ENCODE measurements at places on chromosomes 5 and 9.

- H3K36me3 ChIP-seq: no peaks in the 10 kb centered on the region
- no peaks in the 10 kb centered on the region for H3K27me3 ChIP-seq
- H3K4me3 ChIP-seq: no peak overlapping the region
- no peaks in the 10 kb centered on the region for H3K4me1 ChIP-seq
- no peak overlapping the region for H3K27ac ChIP-seq
Observed at GRCh38 chr5:108579236-108579635, 168.5 kb upstream of the FER start.

DNA sequence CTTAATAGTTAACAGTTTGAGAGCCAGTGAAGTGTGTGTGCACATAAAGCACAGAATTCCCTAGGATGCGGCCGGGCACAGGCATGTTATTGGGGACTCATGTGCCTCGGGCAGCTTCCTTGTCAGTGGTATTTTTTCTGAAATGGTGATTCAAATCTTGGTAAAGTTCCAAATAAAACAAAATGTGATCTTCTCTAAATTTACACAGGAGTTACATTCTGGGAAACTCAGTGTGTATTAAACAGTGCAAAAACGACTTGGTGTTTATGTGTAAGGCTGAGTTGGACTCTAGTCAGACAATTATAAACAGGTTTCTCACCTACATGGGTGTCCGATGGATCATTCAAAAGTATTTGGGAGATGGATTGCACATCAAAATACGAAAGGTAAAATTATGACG is 48.9 kb downstream of the BOD1 start:
- H3K4me3 ChIP-seq: no peak overlapping the region
- no peaks in the 10 kb centered on the region for H3K4me1 ChIP-seq
- no peaks in the 10 kb centered on the region for H3K36me3 ChIP-seq

GRCh38 chr9:118711843-118712242 is 657.4 kb downstream of the BRINP1 start:
- DNase-seq: no peak
- H3K4me1 ChIP-seq: no peaks in the 10 kb centered on the region
- H3K36me3 ChIP-seq: no peaks in the 10 kb centered on the region
- H3K27me3 ChIP-seq: no peaks in the 10 kb centered on the region
- no peak overlapping the region for H3K4me3 ChIP-seq
- H3K27ac ChIP-seq: no peak overlapping the region

DNA sequence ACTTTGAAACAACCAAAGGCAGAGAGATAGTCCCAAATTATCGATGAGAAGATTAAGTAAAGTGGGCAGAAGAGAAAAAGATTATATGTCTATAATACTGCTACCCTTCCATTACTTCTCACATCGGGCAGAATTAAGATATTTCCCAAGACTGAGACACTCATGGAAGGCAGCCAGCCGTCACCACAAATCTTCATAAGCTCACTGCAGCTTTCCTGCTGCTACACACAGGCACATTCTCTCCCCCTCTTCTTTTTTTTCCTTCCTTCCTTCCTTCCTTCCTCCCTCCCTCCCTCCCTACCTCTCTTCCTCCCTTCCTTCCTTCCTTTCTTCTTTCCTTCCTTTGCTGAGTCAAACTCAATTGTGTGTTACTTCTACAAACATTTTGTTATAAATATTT is 58.7 kb upstream of the SPATA31C2 start:
- no peaks in the 10 kb centered on the region for H3K27me3 ChIP-seq
- no peaks in the 10 kb centered on the region for H3K4me1 ChIP-seq
- no peak overlapping the region for H3K4me3 ChIP-seq
- H3K36me3 ChIP-seq: no peaks in the 10 kb centered on the region

DNA sequence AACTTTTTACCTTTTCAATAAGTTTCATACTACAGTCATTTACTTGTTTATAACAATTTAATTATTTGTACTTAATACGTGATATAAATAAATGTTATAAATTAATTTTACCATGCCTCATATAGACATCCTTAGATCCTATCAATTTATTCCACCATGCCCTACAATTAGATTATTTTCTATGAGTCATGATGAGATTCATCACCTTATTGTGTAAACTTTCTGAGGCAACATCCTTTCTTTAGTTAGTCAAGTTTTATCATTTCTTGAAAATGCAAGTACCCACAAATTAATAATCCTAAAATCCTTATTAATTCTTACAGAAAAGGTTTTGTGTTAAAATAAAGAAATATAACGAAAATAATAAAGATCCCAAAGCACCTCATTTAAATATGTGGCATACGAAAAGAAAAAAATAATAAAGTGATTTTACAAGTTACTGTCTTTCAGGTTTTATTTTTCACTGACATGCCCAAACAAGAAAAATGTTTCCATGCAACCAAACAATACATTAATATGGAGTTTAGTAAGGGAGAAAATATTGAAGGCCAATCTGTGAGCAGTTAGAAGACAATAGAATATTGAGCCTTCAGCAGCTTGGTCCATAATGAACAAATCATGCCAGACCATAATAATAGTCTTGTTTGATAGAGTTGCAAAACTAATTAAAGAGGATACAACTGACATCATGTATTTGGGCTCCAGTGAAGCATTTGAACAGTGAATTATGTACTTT is 188.7 kb upstream of the MRPS30 start:
- no peaks in the 10 kb centered on the region for H3K36me3 ChIP-seq
- no peak for DNase-seq
- no peak overlapping the region for H3K4me3 ChIP-seq
- H3K27me3 ChIP-seq: no peaks in the 10 kb centered on the region

GRCh38 chr9:127923771-127924170 is 6.8 kb downstream of the PIP5KL1 start:
- peaks cover 43% of the 10 kb centered on the region for H3K27me3 ChIP-seq
- DNase-seq: no peak
- peaks cover 43% of the 10 kb centered on the region for H3K4me1 ChIP-seq
- no peak overlapping the region for H3K27ac ChIP-seq
- no peak overlapping the region for H3K4me3 ChIP-seq
- no peaks in the 10 kb centered on the region for H3K36me3 ChIP-seq

DNA sequence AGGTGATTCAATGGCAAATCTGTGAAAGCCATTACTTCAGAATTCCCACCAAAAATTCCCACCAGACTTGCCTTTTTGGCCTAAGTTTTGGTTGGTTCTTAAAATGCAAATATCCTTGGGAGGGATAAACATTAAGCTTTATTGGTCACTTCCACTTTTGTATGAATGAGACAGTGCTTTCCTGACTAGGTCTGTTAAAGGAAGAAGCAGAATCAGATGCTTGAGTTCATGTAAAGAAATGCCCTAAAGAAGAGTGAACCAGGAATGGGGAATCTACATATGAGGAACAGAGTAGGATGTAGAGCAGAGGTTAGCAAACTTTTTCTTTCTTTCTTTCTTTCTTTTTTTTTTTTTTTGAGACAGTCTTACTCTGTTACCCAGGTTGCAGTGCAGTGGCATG is 129.3 kb downstream of the GCNT1 start:
- no peak overlapping the region for H3K27ac ChIP-seq
- H3K27me3 ChIP-seq: no peaks in the 10 kb centered on the region
- no peaks in the 10 kb centered on the region for H3K4me1 ChIP-seq
- no peak overlapping the region for H3K4me3 ChIP-seq

GRCh38 chr5:65803699-65804391 is 81.8 kb downstream of the NLN start:
- peaks cover 10% of the 10 kb centered on the region for H3K4me1 ChIP-seq
- no peak for DNase-seq
- H3K36me3 ChIP-seq: peaks cover 5% of the 10 kb centered on the region
- no peak overlapping the region for H3K27ac ChIP-seq
- no peak overlapping the region for H3K4me3 ChIP-seq

GRCh38 chr5:81180780-81181460 is 52.2 kb upstream of the CKMT2 start:
- H3K27me3 ChIP-seq: no peaks in the 10 kb centered on the region
- H3K36me3 ChIP-seq: no peaks in the 10 kb centered on the region
- no peaks in the 10 kb centered on the region for H3K4me1 ChIP-seq
- DNase-seq: no peak
- no peak overlapping the region for H3K4me3 ChIP-seq
- no peak overlapping the region for H3K27ac ChIP-seq

DNA sequence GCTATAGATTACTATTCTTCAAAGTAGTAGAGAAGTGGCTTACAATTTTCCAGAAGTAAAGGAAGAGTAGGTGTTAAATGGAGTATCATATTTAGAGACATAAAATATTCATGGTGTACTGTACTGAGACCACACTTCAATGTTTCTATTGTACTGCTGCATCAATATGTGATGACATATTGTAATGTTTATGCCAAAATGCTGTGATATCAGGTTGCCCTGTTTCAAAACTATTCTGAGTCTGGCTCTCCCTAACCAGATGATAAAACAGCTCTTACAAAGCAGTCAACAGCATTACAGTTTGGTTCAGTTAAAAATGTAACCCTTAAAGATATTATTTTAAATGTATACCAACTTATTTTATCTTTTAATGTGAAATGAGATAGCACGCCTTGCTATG is 30.8 kb upstream of the ACOT12 start:
- no peaks in the 10 kb centered on the region for H3K4me1 ChIP-seq
- DNase-seq: no peak
- H3K36me3 ChIP-seq: peaks cover 14% of the 10 kb centered on the region
- no peak overlapping the region for H3K4me3 ChIP-seq

GRCh38 chr5:33711094-33711679 is 180.6 kb downstream of the ADAMTS12 start:
- no peaks in the 10 kb centered on the region for H3K36me3 ChIP-seq
- H3K27ac ChIP-seq: no peak overlapping the region
- no peak overlapping the region for H3K4me3 ChIP-seq
- no peaks in the 10 kb centered on the region for H3K27me3 ChIP-seq
- H3K4me1 ChIP-seq: no peaks in the 10 kb centered on the region

DNA sequence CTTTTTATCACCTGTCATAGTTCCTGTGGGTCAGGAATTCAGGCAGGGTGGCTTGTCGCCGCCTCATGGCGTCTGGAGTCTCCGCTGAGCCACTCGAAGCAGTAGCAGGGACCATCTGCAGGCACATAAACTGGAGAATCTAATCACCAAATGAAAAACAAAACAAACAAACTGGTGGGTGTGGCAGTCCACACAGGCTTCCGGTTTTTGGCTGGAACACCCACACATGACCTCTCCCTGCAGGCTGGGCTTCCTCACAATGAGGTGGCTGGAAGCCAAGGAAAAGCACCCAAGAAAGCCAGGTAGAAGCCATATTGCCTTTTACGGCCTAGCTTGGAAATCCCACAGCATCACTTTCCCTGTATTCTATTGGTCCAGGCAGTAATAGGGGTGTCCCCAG is 197.0 kb downstream of the SYK start:
- no peaks in the 10 kb centered on the region for H3K36me3 ChIP-seq
- no peak overlapping the region for H3K4me3 ChIP-seq
- no peaks in the 10 kb centered on the region for H3K4me1 ChIP-seq
- H3K27me3 ChIP-seq: no peaks in the 10 kb centered on the region

DNA sequence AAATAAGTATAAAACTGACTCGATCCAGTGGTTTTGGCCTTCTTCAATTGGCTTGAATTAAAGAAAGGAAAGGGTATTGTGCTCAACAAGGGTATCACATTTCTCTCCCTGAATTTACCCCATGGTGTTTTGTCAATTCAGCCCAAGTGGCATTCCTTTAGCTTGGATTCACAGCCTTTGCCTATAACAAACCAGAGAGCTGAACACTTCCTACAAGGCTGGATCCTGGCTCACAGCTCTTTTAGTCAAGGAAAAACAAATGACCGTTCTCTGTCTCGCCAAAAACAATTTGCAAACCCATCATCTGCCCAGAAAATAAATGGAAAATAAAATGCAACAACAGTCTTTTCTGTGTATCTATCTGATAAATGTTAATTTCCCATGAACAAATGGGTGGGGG is 5.7 kb downstream of the ZNF366 start:
- no peak for DNase-seq
- no peaks in the 10 kb centered on the region for H3K36me3 ChIP-seq
- H3K27me3 ChIP-seq: no peaks in the 10 kb centered on the region
- peaks cover 19% of the 10 kb centered on the region for H3K4me1 ChIP-seq

DNA sequence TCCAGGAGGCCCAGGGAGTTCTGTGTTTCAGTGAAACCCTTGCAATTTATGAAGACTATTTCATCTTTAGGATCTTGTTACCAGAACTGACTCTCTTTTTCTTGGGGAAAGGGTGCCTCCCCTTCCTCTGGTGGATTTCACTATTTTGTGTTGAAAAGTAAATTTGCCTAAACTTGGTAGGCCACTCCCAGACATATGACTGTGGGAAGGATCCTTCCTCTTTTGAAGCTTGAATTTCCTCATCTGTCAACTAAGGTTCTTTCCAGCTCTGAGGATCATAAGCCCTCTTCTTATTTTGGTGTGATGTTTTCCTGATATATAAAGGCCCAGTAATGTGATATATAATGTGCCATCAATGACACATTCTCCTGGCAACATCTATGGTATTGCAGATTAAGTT is 59.1 kb upstream of the ZFAND5 start:
- H3K27me3 ChIP-seq: no peaks in the 10 kb centered on the region
- no peak overlapping the region for H3K4me3 ChIP-seq
- H3K36me3 ChIP-seq: no peaks in the 10 kb centered on the region
- H3K4me1 ChIP-seq: no peaks in the 10 kb centered on the region
- no peak overlapping the region for H3K27ac ChIP-seq
- DNase-seq: no peak

DNA sequence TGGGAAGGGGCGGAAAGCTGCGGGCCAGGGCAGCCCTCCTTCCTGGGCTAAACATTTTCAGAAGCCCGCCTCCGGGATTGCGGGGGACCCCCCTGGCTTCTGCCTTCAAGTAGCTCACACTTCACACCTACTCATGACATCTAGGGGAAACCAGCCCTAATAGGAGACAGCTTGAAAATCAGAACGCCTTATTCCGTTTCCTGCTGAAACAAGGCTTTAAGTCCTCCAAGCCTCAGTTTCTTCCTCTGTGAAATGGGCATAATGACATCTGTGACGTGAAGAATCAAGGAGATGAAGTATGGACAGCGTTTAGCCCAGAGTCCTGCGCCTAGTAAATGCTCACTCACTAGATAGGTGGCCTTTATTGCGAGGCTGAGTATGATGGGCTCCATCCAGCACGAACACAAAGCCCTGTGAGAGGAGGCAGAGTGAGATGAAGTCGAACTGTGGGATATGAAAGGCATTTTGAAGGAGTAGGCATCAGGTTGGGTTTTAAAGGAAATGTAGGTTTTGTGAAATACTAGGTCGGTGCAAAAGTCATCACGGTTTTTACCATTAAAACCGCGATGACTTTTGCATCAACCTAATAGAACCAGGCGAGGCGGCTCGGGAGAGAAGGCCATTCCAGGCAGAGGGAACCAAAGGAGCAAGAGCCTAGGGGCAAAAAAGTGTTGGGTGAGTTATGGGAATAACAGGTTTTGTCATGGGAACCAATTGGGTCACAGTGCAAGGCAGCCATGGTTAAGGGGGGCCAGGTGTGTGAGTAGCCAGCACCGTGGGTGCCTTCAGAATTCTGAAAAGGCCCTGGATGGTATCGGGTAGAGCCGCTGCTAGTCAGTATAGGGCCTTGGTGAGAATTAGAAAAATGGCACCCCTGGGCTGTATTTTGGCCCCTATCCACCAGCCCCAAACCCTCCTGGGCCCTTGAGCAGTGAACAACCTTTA is 1.0 kb upstream of the TSC1 start:
- H3K27me3 ChIP-seq: no peaks in the 10 kb centered on the region
- peaks cover 22% of the 10 kb centered on the region for H3K4me1 ChIP-seq
- peak overlapping the region; percentile 95 for H3K27ac ChIP-seq
- no peaks in the 10 kb centered on the region for H3K36me3 ChIP-seq
- H3K4me3 ChIP-seq: peak overlapping the region; percentile 88
